ENCODE measurements at places on chromosomes 2 and 18.
A peak's percentile ranks its signal among the peaks of the same experiment; 100 is the strongest.

GRCh38 chr2:113248997-113249770 lies 29.5 kb downstream of the PAX8 start:
- DNase-seq: peak; percentile 54

- DNase-seq: no peak
Observed at GRCh38 chr2:23658466-23658942, 268.4 kb downstream of the ATAD2B start.

DNA sequence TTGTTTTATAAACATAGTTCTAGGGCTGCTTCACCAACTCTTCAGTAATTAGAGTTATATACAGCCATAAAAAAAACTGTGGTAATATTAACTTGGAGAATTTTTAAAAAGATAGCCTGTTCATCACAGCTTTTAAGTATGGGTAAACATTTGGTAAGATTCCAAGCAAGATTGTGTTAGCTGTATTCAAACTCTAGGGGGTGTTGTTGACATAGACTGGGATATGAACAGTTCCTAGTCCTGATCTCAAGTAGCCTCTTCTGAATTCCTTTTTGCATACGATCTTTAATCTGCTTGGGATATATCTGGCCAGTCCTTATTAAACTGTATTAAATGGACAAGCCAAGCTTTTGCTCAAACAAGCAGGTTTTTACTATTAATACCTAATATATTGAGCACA lies 13.4 kb downstream of the NOP58 start:
- DNase-seq: no peak

DNA sequence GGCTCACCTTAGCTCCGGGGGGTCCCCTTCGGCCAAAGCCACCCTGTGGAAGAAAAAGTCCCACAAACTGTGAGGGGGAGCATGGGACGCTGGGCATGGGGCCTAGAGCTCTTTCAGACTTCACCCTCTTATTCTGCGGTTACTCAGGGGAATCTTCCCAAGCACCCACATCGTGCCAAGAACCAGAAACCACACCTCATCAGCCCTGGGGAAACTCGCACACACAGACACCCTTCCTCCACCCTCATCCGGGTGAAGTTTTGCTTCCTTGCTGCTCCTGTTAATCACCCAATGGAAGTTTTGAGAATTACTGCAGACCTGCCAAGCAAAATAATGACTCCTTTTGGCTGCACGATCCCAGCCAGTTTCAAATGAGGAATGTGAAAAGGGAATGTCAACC lies 59.1 kb downstream of the COL6A3 start:
- DNase-seq: no peak

DNA sequence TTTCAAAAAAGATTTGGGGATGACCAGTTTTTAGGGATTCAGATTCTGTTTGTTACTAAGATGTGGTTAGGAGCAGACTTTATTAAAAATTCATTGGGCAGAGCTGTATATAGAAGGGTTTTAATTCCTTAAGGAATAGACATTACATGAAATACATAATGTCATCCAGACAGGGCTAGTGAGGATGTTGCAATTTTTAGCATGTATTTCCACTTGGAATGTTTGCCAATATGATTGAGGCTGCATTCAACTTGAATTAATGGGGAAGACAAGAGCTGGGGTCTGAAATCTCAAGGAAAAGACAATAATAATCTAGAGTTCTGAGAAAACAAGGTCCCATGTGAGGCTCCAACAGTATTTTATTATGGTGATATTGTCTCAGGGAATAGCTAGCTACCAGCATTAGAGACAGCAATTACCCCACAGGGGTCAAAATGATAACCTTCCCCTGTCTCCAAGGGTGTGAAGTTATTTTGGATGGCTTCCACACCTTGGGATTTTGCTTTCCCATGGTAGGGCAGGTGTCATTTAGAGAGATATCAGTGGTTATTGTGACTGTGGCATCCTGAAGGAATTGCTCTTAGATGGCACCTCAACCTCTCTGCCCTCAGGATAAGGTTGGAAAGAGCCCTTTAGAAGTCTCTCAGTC lies 60.2 kb downstream of the VSNL1 start:
- DNase-seq: no peak

DNA sequence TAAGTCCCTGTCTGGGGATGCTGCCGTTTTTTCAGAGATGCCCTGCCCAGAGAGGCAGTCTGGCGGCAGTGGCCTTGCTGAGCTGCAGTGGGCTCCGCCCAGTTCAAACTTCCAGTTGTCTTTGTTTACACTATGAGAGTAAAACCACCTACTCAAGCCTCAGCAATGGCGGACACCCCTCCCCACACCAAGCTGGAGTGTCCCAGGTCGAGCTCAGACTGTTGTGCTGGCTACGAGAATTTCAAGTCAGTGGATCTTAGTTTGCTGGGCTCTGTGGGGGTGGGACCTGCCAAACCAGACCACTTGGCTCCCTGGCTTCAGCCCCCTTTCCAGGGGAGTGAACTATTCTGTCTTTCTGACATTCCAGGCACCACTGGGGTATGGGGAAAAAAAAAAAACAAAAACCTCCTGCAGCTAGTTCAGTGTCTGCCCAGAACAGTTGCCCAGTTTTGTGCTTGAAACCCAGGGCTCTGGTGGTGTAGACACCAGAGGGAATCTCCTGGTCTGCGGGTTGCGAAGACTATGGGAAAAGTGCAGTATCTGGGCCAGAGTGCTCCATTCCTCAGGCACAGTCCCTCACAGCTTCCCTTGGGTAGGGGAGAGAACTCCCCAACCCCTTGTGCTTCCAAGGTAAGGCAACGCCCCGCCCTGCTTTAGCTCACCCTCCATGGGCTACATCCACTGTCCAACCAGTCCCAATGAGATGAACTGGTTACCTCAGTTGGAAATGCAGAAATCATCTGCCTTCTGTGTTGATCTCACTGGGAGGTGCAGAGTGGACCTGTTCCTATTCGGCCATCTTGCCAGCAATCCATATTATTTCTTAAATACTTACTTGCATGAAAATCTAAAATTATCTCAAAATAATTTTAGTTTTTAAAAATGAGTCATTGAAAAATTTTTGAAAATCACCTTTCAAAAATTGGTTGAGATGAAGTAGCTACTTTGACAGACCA lies 338.0 kb downstream of the OSR1 start:
- DNase-seq: no peak

GRCh38 chr2:196372811-196373664 lies 201.7 kb upstream of the STK17B start:
- DNase-seq: no peak

GRCh38 chr2:85994897-85995647 lies 106.3 kb upstream of the ST3GAL5 start:
- no peak for DNase-seq

- DNase-seq: no peak
Observed at GRCh38 chr2:44246840-44247369, 28.4 kb upstream of the SLC3A1 start.

DNA sequence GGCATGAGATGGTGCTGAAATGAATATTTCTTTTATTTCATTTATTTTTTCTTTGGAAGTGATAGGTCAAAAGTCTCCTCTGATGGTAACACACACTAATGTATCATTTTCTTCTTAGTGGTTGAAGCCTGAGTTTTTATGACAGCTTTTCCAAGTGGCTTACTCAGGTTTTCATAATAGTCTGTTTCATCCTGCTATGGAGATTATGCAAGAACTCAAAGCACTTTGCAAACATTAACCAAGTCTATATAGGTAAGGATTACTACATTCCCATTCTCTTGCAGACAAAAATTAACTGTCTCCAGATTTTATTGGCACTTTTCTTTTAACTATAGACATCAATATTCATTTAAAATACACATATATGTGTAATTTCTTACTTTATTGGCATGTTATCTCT lies 572.6 kb upstream of the GCFC2 start:
- no peak for DNase-seq

DNA sequence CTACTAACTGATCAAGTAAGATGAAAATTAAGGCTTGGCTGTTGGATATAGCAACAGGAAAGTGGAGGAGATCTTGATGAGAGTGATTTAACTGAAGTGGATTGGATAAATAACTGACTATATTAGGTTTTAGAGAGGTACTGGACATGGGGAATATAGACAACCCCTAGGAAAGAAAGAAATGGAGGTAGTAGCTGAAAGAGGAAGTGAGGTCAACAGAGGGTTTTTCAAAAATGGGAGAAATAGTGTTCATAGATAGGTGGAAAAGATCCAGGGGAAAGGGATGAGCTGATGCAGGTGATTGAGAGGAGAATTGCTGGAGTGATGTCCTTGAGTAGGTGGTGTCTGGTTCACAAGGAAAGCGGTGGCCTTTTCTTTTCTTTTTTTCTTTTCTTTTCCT lies 69.9 kb upstream of the PSME4 start:
- DNase-seq: no peak

GRCh38 chr2:101794141-101794540 lies 96.6 kb downstream of the MAP4K4 start:
- no peak for DNase-seq

GRCh38 chr2:11616851-11617415 lies 53.1 kb downstream of the NTSR2 start:
- no peak for DNase-seq

GRCh38 chr2:164913011-164913410 lies 42.3 kb downstream of the SLC38A11 start:
- DNase-seq: no peak

Data from NCI-H524 (cell line).